HFFc6 (cell line): ENCODE measurements at places on chromosomes 4 and X. TPM values are rescaled to one million over a fixed set of nuclear protein-coding genes. Genes with fewer than 3 reads are reported as not detected.

WNK3 gene
- not detected in 3 replicates for total RNA-seq

DNA sequence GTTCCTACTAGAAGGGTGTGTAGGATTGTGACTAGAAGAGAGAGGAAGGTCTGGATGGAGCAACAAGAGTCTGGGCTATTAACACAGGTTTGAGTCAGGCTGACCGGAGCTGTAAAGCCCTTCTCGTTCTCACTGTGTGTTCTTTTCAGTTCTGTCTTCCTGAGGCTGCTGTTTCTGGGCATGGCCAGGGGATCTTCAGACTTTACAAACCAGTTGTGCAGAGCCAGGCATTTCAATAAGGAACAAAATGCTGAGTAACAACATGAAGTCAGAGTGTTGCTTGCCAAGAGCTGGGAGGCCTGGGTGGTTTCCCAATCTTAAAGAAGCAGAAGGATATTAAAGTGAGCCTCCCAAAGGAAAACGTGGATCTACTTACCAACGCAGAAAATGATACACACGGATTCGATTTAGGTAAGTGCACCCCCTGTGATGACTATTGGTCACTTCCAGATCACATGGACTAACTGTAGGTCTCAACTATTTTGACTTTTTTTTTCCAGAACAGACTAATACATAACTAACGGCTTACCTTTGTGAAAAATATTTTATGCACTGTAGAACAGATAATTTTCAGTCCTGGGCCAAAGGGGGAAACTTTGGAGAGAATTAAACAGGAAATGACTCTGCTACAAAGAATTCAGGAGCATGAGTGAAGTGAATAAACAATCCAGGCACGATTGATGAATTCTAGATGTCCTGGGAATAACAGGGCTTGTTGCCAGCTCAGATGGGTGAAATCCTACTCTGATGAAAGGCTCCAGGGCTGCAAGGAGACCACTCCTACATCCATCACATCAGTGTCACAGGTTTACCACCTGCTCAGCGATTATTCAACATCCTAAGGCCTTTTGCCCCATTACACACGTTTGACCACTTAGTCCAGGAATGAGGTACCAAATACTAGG is 94.5 kb downstream of the ANXA3 start:
- H3K27me3 ChIP-seq: no peaks in the 10 kb centered on the region; the same call in 1 of the 2 replicates
- H3K27ac ChIP-seq: peak overlapping the region; percentile 100
- peaks cover 73% of the 10 kb centered on the region for H3K4me1 ChIP-seq
- no peaks in the 10 kb centered on the region for H3K36me3 ChIP-seq
- H3K4me3 ChIP-seq: peak overlapping the region; percentile 85

DNA sequence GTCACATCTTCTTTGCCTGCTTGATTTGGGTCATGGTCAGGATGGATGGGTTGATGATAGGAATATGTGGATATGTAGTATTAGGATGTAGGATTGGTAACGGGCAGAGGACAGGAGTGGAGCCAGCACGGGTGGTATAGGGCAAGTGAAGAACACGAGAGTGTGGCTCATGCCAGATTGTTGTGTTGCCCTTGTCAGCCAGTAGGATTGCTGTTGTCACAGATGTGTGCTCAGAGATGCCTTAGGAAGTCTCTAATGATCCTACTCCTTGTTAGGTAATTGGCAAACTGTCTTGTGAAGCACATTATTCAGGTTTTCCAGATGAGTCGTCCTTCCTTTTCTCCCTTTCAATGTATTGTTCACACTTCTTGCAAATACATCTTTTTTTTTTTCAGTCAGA is 5.5 kb downstream of the ATP10D start:
- peaks cover 52% of the 10 kb centered on the region for H3K4me1 ChIP-seq
- peaks cover 32% of the 10 kb centered on the region for H3K36me3 ChIP-seq
- DNase-seq: peak; percentile 25
- no peak overlapping the region for H3K27ac ChIP-seq
- H3K27me3 ChIP-seq: no peaks in the 10 kb centered on the region
- no peak overlapping the region for H3K4me3 ChIP-seq

DNA sequence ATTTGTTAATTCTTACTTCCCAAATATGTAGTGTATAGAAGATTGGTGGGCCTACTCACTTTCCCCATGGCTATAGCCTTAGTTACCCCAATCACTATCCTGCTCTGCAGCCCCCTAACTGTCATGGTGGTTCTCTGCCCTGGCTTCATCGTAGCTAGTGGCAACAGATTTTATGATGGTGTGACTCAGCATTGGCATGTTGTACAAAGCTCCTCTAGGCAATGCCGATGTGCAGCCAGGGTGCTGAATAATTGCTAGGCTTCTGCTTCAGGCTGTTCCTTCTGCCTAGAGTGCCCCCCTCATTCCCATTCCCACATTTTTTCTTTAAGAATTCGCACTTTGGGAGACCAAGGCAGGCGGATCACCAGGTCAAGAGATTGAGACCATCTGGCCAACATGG is 35.2 kb downstream of the AFF2 start:
- DNase-seq: no peak
- H3K27me3 ChIP-seq: no peaks in the 10 kb centered on the region
- no peaks in the 10 kb centered on the region for H3K4me1 ChIP-seq
- no peak overlapping the region for H3K4me3 ChIP-seq

DNA sequence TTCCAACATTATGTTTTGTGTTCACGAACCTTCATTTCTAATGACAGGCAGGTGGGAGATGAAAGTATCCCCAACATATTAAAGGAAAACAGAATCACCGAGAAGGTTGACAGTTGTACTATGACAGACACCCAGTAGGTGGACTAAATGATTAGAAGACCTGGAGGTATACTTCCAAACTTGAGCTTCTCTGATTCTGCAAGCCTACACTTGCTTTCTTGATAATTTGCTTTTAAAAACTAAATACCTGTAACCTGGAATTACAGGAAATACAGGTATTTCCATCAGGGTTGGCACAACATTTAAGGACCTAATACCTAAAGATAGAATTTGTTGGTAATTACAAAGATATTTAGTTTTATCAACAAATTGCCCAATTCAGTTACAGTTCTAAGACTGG is 43.4 kb downstream of the C4orf51 start:
- no peak for DNase-seq
- H3K27me3 ChIP-seq: no peaks in the 10 kb centered on the region
- no peaks in the 10 kb centered on the region for H3K4me1 ChIP-seq
- no peak overlapping the region for H3K27ac ChIP-seq

- H3K4me1 ChIP-seq: no peaks in the 10 kb centered on the region
- no peaks in the 10 kb centered on the region for H3K36me3 ChIP-seq
- no peak overlapping the region for H3K4me3 ChIP-seq
- no peak overlapping the region for H3K27ac ChIP-seq
Measured at GRCh38 chr4:11106190-11106589, 322.5 kb downstream of the HS3ST1 start.

DNA sequence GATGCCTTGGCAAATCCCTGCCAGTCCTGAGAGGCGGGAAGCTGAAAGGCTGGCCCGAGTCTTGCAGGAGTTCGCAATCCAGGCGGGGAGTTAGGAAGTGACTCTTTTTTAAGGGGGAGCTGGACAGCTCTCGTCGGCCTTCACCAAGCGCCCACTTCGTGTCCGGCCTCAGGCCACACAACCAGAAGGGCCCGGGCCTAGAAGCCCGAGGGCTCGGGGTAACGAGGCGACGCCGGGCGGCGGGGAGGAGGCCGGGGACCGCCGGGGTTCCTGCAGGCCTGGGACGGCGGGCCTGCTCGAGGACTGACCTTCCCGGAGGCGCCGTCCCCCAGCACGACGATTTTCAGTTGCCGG is 395 bp downstream of the RAB28 start:
- H3K36me3 ChIP-seq: 0 out of 2 replicates have a peak, but pooled peaks cover 5% of the 10 kb centered on the region
- peak; percentile 79 for DNase-seq
- peak overlapping the region; percentile 95 for H3K4me3 ChIP-seq
- no peaks in the 10 kb centered on the region for H3K27me3 ChIP-seq
- peak overlapping the region; percentile 100 for H3K27ac ChIP-seq

DNA sequence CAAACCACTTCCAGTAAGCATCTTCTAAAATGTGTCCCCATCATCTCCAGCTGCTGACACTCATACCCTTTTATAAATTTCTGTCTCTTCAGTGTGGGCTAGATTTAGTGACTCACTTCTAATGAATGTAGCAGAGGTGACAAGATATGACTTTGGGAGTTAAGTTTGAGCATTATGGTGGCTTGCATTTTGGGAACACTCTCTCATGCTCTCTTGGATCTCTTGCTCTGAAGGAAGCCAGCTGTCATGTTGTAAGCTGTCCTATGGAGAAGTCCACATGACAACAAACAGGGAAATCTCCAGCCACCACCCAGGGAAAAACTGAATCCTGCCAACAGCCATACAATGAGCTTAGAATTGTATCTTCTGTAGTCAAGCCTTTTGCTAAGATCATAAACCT is 691.3 kb upstream of the PCDH7 start:
- no peak overlapping the region for H3K27ac ChIP-seq
- H3K4me1 ChIP-seq: no peaks in the 10 kb centered on the region
- H3K4me3 ChIP-seq: no peak overlapping the region
- H3K27me3 ChIP-seq: peaks cover 4% of the 10 kb centered on the region; the same call in 1 of the 2 replicates
- no peaks in the 10 kb centered on the region for H3K36me3 ChIP-seq
- no peak for DNase-seq

XAGE1A gene
- not detected in 3 replicates for total RNA-seq

DNA sequence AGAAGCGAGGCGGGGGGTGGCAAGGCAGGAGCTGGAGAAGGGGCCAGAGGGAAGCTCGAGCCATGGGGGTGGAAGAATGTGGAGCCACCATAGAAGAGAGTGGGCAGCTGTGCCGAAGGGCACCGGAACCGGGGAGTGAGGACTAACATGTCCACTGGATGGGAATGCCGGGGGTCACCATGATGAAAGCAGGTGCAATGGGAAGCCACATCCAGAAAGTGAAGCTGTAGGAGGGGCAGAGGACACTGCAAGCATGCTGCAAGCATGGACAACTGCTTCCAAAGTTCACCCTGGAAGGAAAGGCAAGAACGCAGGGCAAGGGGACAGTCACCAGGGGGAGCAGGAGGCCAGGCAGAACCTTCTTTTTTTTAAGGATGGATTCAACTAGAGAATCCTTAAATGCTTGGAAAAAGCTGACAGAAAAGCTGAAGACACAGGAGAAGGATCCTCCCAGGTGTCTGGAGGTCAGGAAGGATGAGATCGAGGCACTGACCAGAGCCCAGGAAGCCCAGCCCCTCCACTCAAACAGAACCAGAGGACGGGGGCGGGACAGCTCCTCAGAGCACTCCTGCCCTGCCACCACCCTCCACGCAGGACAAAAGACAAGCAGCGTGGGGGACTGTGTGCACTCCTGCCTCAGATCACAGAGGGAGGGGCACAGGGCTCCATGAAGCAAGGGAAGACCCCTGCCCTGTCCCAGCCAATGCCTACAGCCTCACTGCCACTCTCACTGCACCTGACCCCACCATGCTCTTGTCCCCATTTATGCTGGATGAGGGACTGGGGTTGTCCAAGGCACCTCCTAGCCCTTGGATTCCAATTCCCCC is 169.2 kb downstream of the AFAP1 start:
- DNase-seq: peak; percentile 28
- H3K27ac ChIP-seq: peak overlapping the region; percentile 40
- H3K4me3 ChIP-seq: no peak overlapping the region

DNA sequence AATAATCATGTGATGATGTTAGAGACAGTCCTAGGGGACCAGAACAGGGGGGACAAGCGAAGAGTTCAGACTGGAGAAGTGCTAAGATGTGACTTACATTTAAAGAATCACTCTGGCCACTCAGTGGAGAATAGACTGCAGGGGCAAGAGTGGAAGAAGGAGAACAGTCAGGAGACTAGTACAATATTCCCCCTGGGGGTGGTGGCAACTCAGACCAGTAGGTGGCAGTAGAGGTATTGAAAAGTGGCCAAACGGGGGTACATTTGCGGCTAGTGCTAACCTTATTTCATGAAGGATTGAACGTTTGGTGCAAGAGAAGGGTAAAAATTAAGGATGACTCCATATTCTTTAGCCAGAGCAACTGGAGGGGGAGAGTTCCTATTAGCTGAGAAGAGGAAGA is 2.7 kb upstream of the BMX start:
- peaks cover 6% of the 10 kb centered on the region for H3K27me3 ChIP-seq
- no peak overlapping the region for H3K27ac ChIP-seq
- H3K4me3 ChIP-seq: no peak overlapping the region
- peaks cover 17% of the 10 kb centered on the region for H3K4me1 ChIP-seq
- DNase-seq: peak; percentile 25

- H3K36me3 ChIP-seq: peaks cover 6% of the 10 kb centered on the region; the same call in 1 of the 2 replicates
- no peak overlapping the region for H3K27ac ChIP-seq
- no peak overlapping the region for H3K4me3 ChIP-seq
- peaks cover 11% of the 10 kb centered on the region for H3K4me1 ChIP-seq
Measured at GRCh38 chr4:75490155-75490554, 24.0 kb downstream of the RCHY1 start.

- H3K27ac ChIP-seq: no peak overlapping the region
- H3K4me3 ChIP-seq: no peak overlapping the region
- no peaks in the 10 kb centered on the region; the same call in 1 of the 2 replicates for H3K27me3 ChIP-seq
Measured at GRCh38 chrX:109485470-109486340, 3.8 kb upstream of the GUCY2F start.

DNA sequence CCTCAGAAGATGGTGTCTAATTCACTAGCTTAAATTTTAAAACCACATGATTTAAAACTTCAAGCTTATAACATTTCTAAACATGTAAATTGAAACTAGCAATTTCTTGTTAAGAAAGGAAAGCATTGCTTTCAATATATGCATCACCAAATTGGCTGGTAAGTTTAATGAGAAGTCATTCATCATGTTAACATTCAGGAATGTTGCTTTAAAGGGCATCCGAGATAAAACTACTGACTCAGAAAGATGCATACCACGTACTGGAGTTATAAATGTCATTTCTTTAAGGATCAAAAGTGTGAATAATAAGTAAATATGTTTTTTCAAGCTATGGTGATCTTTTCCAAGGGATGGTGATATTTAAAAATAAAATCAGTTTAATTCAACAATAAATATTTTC is 83.3 kb upstream of the VCX2 start:
- no peaks in the 10 kb centered on the region for H3K27me3 ChIP-seq
- H3K4me1 ChIP-seq: no peaks in the 10 kb centered on the region
- H3K4me3 ChIP-seq: no peak overlapping the region
- no peak for DNase-seq
- H3K27ac ChIP-seq: no peak overlapping the region

GRCh38 chr4:188841523-188841922 is 702.3 kb downstream of the TRIML1 start:
- DNase-seq: peak; percentile 30
- H3K27ac ChIP-seq: no peak overlapping the region
- H3K4me1 ChIP-seq: peaks cover 23% of the 10 kb centered on the region
- H3K4me3 ChIP-seq: peak overlapping the region; percentile 69
- no peaks in the 10 kb centered on the region for H3K36me3 ChIP-seq

- no peaks in the 10 kb centered on the region; the same call in 1 of the 2 replicates for H3K27me3 ChIP-seq
- no peak for DNase-seq
- H3K4me1 ChIP-seq: no peaks in the 10 kb centered on the region
- H3K36me3 ChIP-seq: no peaks in the 10 kb centered on the region
Measured at GRCh38 chr4:11436673-11437072, 8.0 kb upstream of the HS3ST1 start.

PCYT1B gene
- not detected in 3 replicates for total RNA-seq

- no peaks in the 10 kb centered on the region for H3K36me3 ChIP-seq
- H3K4me1 ChIP-seq: peaks cover 40% of the 10 kb centered on the region
- DNase-seq: no peak
- no peaks in the 10 kb centered on the region; the same call in 1 of the 2 replicates for H3K27me3 ChIP-seq
- no peak overlapping the region for H3K27ac ChIP-seq
- H3K4me3 ChIP-seq: no peak overlapping the region
Measured at GRCh38 chr4:106801386-106801785, 234.7 kb downstream of the DKK2 start.

- no peaks in the 10 kb centered on the region for H3K4me1 ChIP-seq
- no peaks in the 10 kb centered on the region for H3K36me3 ChIP-seq
- DNase-seq: no peak
Measured at GRCh38 chrX:64169988-64170387, 35.5 kb downstream of the AMER1 start.

NPNT gene
- total RNA-seq: not detected in 3 replicates

- H3K36me3 ChIP-seq: peaks cover 5% of the 10 kb centered on the region; the same call in 1 of the 2 replicates
- no peak for DNase-seq
- H3K4me1 ChIP-seq: peaks cover 7% of the 10 kb centered on the region; the same call in 1 of the 2 replicates
- H3K27ac ChIP-seq: no peak overlapping the region
Measured at GRCh38 chrX:1493412-1493811, 40.7 kb upstream of the ASMTL start.
